ENCODE measurements at places on chromosomes 7 and 10.

GRCh38 chr10:119428789-119429188, 113.7 kb downstream of the RGS10 start:
- peak; percentile 25 for DNase-seq

- no peak for DNase-seq
These were observed 9.0 kb downstream of the C10orf71 start for GRCh38 chr10:49307921-49308320.

DNA sequence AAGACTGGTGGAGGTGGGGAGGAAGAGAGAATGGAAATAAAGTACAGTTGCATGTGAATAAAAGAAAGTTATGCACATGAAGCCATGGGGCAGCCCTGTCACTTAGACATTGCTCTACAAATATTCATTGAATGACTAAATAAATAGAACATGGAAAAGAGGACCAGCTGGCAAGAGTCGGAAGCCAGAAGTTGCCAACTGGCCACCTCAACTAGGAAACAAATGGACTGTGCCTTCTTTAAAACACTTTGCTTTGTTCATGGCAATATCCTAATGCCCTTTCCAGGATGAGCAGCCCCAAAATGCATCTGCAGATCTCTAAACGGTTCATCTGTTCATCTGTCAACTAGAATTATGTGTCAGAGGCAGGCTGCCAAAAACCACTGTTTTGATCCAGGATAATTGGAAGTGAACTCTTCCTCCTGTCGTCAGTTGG, 157.3 kb downstream of the NOC3L start:
- DNase-seq = no peak

DNA sequence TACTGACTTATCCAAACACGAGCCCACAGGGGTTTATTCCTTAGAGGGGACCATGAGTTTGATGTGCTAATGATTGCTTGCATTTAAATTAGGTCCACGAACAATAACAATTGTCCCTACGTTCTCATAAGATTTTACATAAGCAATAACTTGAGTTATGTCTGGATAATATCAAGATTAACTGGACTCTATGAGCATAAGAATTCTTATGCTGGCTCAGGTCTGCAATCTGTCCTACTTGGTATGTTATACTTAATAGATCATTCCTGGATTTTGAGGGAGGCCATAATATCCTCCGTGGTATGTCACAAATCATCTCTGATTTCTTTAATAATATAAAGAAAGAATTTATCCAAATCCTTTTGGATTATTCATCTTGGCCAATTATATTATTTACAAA, 552.3 kb downstream of the KCNMA1 start:
- no peak for DNase-seq

- DNase-seq = no peak
These were observed 22.1 kb downstream of the EXOC4 start for GRCh38 chr7:133275008-133275407.

DNA sequence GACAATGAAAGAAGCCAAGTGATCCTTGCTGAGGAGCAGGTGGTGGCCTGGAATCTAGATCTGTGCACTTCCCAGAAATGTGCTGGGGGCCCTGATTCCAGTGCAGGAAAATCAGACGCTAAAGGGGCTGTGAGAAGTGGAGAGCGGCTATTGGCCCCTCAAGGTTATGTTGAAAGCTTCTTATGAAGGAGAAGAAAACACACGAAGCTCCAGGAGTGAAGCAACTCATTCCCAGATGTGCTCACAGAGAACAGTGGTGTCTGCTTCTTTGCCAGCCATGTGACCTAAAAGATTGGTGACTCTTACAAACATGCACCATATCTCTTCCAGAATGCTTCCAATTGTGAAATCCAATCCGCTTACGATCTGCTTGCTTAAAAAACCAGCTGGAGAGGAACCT, 679.3 kb upstream of the IGFBP3 start:
- no peak for DNase-seq

DNA sequence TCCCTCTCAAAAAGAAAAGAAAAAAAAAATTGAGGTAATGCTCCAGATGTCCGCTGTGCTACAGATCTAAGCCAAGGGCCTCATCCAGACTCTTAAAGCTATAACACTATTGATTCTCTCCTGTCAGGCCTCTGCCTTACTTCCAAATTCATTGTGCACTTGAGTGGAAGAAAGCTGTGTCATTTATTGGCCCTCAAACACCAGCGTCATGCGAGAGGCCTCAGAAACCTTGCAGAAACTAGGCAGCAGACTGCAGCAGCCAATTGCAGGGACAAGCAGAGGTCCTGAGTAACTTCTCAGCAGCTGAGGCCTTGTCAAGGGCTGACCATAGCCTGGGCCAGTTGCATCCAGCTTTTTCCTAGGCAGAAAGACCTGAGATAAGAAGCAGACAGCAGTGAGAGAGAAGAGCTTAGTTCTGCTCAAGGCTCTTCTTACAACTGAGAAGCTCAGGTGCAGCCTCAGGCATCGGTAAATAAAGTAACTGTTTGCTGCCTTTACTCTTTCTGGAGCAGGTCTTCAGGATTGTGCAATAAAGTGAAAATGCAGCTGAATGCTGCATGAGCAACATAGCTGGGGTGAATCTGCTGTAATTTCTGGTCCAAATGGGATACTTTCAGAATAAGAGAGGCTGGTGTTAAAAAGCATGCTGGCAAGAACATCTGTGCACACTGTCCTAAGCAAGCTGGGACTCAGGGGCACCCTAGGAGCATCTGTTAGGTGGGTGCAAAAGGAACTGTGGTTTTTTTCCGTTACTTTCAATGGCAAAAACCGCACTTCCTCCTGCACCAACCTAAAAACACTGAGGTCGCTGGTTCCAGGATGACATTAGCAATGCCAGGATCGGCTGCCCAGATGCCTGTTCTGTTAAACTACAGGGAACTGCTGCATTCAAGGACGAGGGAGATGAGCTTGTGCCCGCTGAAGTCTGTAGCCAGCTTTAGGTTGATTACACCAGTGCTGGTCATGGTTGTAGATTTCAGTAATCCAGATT, 181.8 kb upstream of the PFKP start:
- no peak for DNase-seq

DNA sequence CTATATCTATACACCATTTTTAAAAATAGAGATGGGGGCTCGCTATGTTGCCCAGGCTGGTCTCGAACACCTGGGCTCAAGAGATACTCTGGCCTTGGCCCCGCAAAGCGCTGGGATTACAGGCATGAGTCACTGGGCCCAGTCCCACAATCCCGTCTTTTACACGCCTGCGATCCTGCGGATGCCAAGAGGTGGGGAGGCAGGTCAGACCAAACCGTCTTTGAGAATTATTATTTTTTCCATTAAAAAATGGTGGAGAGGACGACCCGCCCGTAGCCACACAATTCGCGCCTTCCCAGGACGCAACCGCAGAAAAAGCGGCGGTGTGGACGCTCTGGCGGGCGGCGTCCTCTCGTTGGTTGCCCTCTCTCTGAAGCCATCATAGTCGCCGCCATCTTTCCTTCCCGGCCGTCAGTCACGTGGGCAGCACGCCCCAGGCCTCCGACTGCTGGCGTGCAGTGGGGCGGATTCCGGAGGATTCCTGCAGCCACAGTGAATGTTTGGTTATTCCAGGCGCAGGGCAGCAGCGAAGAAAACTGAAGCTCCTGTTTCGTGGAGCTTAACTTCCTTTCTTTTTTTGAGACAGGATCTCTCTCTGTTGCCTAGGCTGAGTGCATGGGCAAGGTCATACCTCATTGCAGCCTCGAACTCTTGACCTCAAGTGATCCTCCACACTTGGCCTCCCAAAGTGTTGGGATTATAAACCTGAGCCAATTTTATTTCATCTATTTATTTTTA, 9.9 kb upstream of the EPHB4 start:
- peak; percentile 83 for DNase-seq

- DNase-seq = peak; percentile 43
These were observed 752 bp downstream of the KLF14 start for GRCh38 chr7:130732980-130733930.

DNA sequence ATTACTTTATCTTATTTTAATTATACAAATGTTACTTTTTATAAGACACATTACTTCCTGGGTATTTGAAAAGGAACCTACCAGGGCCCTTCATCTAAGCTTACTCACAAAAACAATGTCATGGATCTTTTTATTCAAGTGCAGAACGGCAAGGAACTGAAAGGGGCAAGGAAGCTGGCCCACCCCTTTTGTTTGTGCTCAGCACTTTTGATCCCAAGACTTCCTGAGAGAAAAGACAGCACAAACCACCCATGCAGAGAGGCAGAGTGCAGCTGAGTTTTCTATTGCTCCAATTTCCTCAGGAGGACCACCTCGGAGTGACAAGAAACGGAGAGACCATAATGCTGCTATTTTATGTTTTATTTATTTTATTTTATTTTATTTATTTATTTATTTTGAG, 232.0 kb upstream of the NRP1 start:
- no peak for DNase-seq

DNA sequence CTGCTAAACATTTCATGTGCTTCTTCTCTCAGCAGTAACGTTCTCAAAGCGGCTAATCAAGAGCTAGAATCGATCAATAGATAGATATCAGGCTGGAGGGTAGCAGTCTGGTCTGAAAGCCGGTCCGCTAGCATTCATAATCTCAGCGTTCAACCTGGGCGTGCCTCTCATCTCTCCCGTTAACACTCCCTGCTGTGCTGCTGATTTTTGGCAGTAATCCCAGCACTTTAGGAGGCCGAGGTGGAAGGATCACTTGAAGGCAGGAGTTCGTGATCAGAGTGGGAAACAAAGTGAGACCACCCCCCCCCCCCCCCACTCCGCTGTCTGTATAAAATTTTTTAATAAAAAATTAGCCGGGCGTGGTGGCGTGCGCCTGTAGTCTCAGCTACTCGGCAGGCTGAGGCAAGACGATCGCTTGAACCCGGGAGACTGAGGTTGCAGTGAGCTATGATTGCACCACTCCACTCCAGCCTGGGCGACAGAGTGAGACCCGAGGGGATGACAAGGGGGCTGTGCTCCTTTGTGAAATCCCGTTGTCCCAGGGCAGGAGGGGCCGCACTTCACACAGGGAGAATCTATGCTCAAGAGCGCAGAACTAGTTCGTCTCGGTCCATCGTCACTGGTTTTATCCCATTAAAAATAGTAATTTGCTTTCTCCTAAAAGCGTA, 624 bp upstream of the CEP55 start:
- DNase-seq = peak; percentile 31

GRCh38 chr10:79149662-79150443, 81.1 kb downstream of the ZMIZ1 start:
- DNase-seq = peak; percentile 56

DNA sequence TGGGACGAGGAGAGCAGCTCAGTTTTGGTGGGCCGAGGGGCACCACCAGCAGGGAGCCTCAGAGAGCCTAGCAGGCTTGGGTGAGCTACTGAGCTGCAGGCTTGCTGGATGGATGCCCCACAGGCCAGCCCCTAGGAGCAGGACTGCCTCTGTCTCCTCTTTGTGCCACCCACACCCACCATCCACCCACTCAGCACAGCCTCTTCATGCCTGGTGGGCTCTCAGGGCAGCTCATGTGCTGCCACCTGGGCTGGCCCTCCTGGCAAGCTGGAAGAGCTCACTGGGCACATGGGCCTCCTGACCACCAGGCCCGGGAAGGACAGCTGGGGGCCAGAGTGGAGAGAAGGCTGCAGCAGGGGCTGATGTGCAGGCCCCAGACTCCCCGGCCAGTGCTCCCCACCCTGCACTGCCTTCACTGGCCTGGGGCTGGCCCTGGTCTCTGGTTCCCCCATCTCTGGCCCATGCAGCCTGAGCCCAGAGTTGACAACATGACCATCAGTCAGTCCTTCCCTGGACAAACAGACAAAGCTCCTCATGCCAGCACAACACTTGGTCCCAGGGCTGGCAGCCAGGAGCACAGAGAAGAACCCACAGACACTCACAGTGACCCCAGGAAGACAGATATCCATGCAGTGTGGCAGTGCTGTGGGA, 8.2 kb downstream of the RASGEF1A start:
- no peak for DNase-seq

- no peak for DNase-seq
These were observed 144.7 kb downstream of the GRK5 start for GRCh38 chr10:119352042-119352441.

- no peak for DNase-seq
These were observed 475.3 kb upstream of the C7orf33 start for GRCh38 chr7:148115308-148115707.

GRCh38 chr7:151838861-151839381, 38.0 kb downstream of the PRKAG2 start:
- peak; percentile 27 for DNase-seq

- DNase-seq = no peak
These were observed 5.6 kb downstream of the SNX13 start for GRCh38 chr7:17934612-17935240.

DNA sequence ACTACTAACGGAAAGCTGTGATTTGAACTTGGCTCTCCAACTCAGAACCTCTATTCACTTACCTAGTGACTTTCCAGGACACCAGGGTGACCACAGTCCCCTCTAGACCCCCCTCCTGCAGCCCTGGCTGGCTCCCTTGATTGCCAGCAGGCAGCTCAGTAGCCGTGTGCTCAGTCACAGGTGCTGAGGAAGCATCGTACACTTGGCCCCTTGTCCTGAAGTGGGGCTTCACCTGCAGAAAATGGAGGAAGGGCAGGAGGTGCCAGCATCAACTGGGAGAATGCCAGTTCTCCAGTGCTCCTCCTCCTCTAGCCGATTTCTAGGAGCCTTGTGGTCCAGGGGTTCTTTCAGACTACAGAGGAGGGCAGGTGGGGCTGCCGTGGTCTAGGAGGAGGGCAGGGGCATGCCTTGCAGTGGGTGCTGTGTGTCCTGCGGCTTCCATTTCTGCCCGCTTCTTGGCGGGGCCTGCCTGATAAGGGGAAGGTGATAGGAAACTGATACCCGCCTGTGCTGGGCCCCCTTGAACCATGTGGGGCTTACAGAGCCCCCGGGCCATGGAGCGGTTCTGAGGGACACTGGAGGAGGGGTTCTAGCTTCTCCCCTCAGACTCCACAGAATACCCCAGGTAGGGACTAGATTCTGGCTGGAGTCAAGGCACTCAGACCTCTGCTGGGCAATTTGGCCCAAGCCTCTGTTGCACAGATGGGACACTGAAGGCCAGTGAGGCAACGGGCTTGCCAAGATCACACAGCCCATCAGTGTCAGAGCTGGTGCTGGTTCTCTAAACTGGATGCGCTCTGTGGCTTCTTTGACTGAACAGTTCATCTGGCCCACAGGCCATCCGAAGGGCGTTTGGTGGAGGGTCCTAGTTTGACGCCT, 14.0 kb downstream of the FAM241B start:
- DNase-seq = no peak

DNA sequence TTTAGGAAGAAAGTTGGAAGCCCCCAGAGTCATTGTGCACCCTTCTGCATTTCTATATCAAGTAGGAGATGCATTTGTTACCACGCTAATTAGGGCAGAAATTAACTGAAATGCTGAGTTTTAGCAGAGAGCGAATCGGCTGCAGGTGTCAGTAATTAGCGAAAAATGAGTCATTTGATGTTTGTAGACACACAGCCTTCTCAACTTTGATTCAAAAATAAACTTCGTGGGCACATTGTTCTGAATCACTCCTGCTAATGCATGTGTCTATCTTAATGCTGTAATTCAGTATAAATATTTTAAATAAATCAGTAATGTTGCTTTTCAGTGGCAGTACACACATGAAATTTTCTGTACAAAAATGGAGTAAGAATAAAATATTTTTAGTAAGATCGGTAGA, 109.5 kb upstream of the CARD11 start:
- no peak for DNase-seq

DNA sequence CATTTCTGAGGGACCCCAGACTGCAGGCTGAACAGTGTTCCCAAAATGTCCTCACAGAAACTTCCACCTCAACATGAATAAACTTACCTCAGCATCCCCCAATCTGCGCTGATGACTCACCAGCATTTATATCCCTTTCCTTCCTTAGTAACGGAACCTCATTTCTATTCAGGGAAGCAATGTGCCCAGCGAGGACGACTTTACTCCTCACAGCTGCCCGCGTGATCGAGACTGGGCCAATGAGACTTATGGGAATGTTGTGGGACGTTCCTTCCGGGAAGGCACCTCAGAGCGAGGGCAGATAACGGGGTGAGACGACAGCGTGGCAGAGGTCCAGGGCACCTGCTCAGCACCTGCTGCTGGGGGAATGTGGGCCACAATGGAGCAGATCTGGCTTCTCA, 73.1 kb upstream of the CAMK2B start:
- no peak for DNase-seq

All from stimulated activated CD4-positive, alpha-beta T cell treated with anti-CD3 and anti-CD28 coated beads, Interleukin-2, amount 100 ng/mL, for 24 hours (primary cell).